ENCODE measurements at places on chromosomes 12 and 14.

- H3K4me3 ChIP-seq: peak overlapping the region; percentile 65
- H3K27me3 ChIP-seq: no peaks in the 10 kb centered on the region
- H3K27ac ChIP-seq: peak overlapping the region; percentile 95
- H3K36me3 ChIP-seq: peaks cover 85% of the 10 kb centered on the region
- no peak for DNase-seq
Measured at GRCh38 chr12:31300783-31301182, 25.2 kb downstream of the SINHCAF start.

- no peak for DNase-seq
- no peaks in the 10 kb centered on the region for H3K4me1 ChIP-seq
- peaks cover 22% of the 10 kb centered on the region for H3K27me3 ChIP-seq
- no peak overlapping the region for H3K27ac ChIP-seq
- H3K4me3 ChIP-seq: no peak overlapping the region
Measured at GRCh38 chr14:92890830-92891588, 31.9 kb upstream of the CHGA start.

- H3K4me1 ChIP-seq: peaks cover 40% of the 10 kb centered on the region
- peak overlapping the region; percentile 73 for H3K4me3 ChIP-seq
- H3K36me3 ChIP-seq: no peaks in the 10 kb centered on the region
- H3K27ac ChIP-seq: no peak overlapping the region
- DNase-seq: no peak
Measured at GRCh38 chr14:101780887-101781239, 19.4 kb downstream of the PPP2R5C start.

DNA sequence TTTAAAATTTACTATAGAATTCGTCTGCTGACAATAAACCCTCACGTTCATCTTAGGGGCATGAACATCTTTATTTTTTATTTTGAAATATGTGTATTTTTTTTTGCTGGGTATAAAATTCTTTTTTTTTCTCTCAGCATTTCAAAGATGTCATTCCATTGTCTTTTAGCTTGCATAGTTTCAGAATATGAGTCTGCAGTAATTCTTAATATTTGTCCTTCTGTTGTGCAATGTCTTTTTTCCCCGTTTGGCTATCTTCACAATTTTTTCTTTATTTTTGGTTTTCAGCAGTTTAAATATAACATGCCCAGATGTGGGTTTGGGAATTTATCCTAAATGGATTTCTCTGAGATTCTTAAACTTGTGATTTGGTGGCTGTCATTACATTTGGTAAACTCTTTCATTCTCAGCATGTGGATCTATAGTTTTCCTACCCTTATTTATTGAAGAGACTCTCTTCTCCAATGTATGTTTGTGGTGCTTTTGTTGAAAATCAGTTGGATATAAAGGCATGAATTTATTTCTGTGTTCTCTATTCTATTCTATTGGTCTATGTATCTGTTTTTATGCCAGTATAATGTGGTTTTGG lies 37.8 kb upstream of the PLBD1 start:
- no peak for DNase-seq
- no peaks in the 10 kb centered on the region for H3K27me3 ChIP-seq
- peaks cover 3% of the 10 kb centered on the region for H3K4me1 ChIP-seq
- no peak overlapping the region for H3K4me3 ChIP-seq
- H3K36me3 ChIP-seq: peaks cover 7% of the 10 kb centered on the region

DNA sequence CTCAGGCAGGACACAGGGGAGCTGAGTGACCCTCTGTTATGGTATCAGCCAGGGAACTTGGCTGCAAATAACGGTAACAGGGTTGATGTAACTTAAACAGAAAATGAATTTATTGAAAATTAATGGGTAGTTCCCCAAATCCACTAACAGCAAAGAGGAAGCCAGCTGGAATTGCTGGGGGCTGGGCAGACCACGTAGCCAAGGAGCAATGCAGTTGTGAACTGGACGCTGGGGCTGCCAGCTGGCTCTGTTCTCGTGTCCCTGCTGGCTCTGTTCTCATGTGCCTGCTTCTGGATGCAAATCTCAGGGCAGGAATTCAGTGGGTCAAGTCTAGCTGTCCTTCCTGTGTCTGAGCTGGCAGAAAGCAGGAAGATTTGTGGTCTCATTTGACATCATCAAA lies 1383.3 kb upstream of the TMEM132C start:
- no peak for DNase-seq
- H3K27me3 ChIP-seq: no peaks in the 10 kb centered on the region
- H3K4me1 ChIP-seq: no peaks in the 10 kb centered on the region
- H3K36me3 ChIP-seq: no peaks in the 10 kb centered on the region

DNA sequence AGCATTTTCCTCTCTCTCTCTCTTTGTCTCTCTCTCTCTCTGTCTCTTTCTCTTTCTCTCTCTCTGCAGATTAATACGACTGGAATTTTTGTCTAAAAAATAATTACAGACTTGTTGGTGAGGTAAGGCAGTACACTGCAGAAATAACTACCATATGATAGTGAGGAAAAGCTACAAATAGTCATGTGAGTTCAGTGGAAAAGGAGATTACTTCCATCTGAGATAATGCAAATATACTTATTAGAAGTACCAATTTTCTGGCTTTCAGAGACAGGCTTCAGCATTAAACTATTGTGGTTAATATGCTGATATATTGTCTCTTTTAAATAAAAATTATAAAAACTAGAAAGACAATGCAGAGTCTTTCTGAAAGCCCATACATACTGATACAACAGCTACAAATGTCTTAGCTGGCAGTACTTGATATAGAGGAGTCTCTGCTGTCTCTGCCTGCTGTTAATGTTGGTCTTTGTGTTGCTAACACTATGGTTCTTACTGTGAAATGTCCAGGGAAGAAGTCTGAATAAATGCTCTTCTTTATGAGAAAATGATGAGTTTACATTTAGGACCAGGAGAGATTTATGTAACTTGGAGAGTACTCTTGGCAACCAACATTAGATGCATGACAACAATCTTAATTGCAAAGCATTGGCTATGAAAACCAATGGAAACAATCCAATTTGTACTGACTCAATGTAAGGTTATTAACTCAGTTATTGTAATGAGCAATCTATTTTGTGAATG lies 167.0 kb downstream of the LRFN5 start:
- DNase-seq: no peak
- no peak overlapping the region for H3K27ac ChIP-seq
- no peak overlapping the region for H3K4me3 ChIP-seq
- no peaks in the 10 kb centered on the region for H3K4me1 ChIP-seq
- no peaks in the 10 kb centered on the region for H3K27me3 ChIP-seq
- no peaks in the 10 kb centered on the region for H3K36me3 ChIP-seq

GRCh38 chr12:11838403-11838802 lies 188.9 kb downstream of the ETV6 start:
- peaks cover 49% of the 10 kb centered on the region for H3K36me3 ChIP-seq
- peaks cover 68% of the 10 kb centered on the region for H3K4me1 ChIP-seq
- peak overlapping the region; percentile 35 for H3K27ac ChIP-seq
- no peak for DNase-seq
- H3K27me3 ChIP-seq: no peaks in the 10 kb centered on the region

DNA sequence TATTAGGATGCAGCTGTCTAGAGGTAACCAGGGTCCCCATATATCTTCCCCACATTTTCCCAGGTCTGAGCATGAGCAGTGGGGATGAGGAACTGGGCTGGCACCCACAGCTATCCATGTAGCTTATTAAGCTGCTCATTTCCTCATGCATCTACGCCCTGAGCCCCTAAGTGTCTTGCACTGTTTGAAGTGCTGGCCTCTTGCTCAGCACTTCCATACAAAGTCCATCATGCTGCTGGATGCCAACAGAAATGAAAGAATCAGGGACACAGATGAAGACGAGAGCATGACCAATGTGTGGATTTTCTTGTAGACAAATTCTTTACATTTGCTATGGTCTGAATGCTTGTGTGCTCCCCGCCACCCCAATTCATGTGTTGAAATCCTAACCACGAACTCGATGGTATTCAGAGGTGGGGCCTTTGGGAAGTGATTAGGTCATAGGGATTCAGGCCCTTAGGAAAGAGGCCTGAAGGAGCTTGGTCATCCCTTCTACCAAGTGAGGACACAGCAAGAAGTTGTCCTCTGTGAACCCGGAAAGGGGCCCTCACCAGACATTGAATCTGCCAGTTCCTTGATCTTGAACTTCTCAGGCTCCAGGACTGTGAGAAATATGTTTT lies 54.5 kb downstream of the C12orf75 start:
- no peak overlapping the region for H3K4me3 ChIP-seq
- H3K36me3 ChIP-seq: no peaks in the 10 kb centered on the region
- no peak for DNase-seq
- H3K27ac ChIP-seq: no peak overlapping the region
- no peaks in the 10 kb centered on the region for H3K27me3 ChIP-seq

- no peaks in the 10 kb centered on the region for H3K4me1 ChIP-seq
- H3K27me3 ChIP-seq: no peaks in the 10 kb centered on the region
- H3K36me3 ChIP-seq: no peaks in the 10 kb centered on the region
- no peak overlapping the region for H3K27ac ChIP-seq
- no peak overlapping the region for H3K4me3 ChIP-seq
Measured at GRCh38 chr14:85444635-85445034, 85.3 kb upstream of the FLRT2 start.

DNA sequence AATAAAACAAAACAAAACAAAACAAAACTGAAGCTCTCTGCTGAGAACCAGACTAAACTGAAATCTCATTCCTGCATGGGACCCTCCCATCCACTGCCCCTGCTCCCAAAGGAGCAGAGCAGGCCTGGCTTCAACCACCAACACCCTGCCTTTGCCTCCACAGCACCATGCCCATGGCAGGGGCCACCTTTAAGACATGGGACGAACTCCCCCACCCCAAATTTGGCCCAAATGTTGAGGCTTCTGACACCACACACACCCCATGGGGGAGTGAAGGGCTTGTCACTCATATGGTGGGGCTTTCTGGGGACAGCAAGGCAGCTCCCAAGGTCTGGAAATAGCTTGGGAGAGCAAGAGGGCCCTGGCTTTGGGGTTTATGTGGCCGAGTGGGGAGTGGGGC lies 177.2 kb downstream of the KIF26A start:
- H3K27ac ChIP-seq: no peak overlapping the region
- H3K27me3 ChIP-seq: no peaks in the 10 kb centered on the region
- no peak overlapping the region for H3K4me3 ChIP-seq
- no peaks in the 10 kb centered on the region for H3K36me3 ChIP-seq

GRCh38 chr12:131867471-131867870 lies 27.0 kb upstream of the ULK1 start:
- H3K4me3 ChIP-seq: no peak overlapping the region
- H3K36me3 ChIP-seq: no peaks in the 10 kb centered on the region
- H3K4me1 ChIP-seq: no peaks in the 10 kb centered on the region
- DNase-seq: no peak
- H3K27ac ChIP-seq: no peak overlapping the region

DNA sequence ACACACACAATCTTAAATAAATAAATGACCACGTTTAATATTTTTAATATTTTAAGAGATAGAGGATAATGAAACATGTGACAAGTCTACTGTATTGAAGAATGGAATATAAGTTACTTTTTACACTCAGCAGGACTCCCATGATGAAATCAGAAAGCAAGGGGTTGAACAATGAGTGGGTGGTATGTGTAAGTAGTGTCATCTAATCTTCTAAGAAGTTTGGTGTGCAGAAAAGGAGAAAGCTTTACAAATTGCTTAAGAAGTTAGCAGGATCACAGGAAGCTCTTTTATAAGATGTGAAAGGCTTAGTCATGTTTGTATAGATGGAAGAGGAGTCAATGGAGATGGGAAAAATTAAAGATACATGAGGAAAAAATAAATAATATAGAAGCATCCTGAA lies 47.8 kb downstream of the SLC15A5 start:
- no peaks in the 10 kb centered on the region for H3K27me3 ChIP-seq
- H3K27ac ChIP-seq: no peak overlapping the region
- no peaks in the 10 kb centered on the region for H3K36me3 ChIP-seq
- DNase-seq: no peak

DNA sequence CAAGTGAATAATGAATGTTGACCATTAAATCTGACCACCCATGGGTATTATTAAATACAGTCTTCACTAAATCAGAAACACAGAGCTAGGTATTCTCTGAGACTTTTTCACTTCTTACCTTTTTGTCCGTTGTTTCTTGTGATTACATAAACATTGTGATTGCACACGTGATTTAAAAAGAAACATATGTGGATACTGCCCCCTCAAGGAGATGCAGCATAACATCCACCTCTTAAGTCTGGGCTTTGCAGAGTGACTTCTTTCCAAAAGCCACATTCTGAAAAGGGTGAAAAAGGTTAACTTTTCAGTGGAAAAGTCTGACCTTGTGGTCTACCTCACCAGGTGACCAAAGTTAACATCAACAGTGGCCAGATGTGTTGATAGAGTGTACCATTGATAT lies 185.5 kb upstream of the FAR2 start:
- H3K27me3 ChIP-seq: no peaks in the 10 kb centered on the region
- no peak for DNase-seq
- H3K27ac ChIP-seq: no peak overlapping the region
- H3K36me3 ChIP-seq: no peaks in the 10 kb centered on the region
- H3K4me3 ChIP-seq: no peak overlapping the region

GRCh38 chr14:63795532-63795931 lies 57.3 kb upstream of the SYNE2 start:
- peaks cover 3% of the 10 kb centered on the region for H3K4me1 ChIP-seq
- no peaks in the 10 kb centered on the region for H3K27me3 ChIP-seq
- no peak for DNase-seq
- H3K4me3 ChIP-seq: no peak overlapping the region
- no peaks in the 10 kb centered on the region for H3K36me3 ChIP-seq
